Stimulated activated CD4-positive, alpha-beta T cell treated with anti-CD3 and anti-CD28 coated beads, TNF-alpha, amount 100 ng/mL, for 4 hours (primary cell): ENCODE measurements at places on chromosomes 3 and 15.

- DNase-seq = no peak
Measured at GRCh38 chr15:29864501-29864900, 42.2 kb upstream of the TJP1 start.

- no peak for DNase-seq
Measured at GRCh38 chr3:101828691-101829436, 20.4 kb upstream of the NFKBIZ start.

GRCh38 chr3:194301730-194302129 is 49.4 kb downstream of the CPN2 start:
- DNase-seq = no peak

GRCh38 chr3:47406762-47407149 is 25.9 kb downstream of the PTPN23 start:
- DNase-seq = no peak

GRCh38 chr3:152219216-152219615 is 49.5 kb upstream of the MBNL1 start:
- DNase-seq = no peak

- DNase-seq = no peak
Measured at GRCh38 chr3:12764171-12764776, 5.2 kb upstream of the TMEM40 start.

DNA sequence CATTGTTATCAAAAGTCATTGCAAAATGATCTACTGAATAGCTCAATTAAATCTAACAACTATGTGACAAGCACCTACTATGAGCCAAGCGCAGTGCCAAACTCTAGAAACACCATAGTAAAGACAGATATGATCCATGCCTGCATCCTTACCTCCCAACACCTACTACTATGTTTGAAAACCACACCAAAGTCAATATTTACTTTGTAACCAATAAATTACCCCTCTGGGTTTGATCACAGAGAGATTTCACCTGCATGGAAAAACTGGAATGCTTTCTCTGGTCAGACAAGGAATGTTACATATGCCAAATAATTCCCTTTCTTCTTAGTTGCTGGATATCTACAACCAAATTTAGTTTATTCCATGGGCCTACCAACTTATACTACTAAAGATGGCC is 422.2 kb downstream of the FHIT start:
- DNase-seq = no peak

GRCh38 chr15:80228959-80229610 is 22.9 kb downstream of the CTXND1 start:
- no peak for DNase-seq

DNA sequence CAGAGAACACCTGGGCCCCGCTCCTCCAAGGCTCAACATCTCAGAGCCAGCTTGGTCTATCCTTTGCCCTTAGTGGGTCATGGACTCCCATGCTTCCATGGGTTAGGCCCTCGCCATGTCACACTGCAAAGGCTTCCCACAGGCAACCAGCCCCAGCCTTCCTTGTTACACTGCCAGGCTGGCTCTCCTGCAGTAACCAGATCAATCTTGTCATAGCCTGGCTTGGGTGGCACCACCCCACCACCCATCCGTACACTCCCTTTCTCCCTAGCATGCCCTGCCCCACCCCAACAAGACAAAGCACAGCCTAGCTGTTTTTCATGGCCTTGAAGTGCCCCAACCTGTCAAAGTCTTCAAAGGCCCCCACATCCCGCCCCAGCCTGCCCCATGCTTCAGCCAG is 30.5 kb downstream of the CA12 start:
- DNase-seq = no peak

DNA sequence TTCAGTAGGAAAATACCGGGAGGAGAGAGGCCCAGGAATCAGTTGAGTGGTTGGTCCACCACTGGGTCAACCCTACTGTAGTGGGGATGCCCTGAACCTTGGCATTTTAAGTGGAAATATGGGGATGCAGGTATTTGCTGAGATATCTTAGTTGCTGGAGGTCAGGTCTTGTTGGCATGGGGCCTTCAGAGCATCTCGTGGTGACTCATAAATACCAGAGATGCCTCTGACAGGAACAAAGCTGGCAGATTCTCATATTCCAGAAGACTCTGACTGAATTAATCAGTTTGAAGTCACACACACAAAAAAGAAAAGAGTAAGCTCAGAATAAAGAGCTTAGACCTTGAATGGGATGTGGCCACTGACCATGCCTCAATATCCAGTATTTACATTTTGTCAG is 91.6 kb downstream of the CACNA2D3 start:
- no peak for DNase-seq

- no peak for DNase-seq
Measured at GRCh38 chr3:43024181-43024885, 45.2 kb downstream of the GASK1A start.

DNA sequence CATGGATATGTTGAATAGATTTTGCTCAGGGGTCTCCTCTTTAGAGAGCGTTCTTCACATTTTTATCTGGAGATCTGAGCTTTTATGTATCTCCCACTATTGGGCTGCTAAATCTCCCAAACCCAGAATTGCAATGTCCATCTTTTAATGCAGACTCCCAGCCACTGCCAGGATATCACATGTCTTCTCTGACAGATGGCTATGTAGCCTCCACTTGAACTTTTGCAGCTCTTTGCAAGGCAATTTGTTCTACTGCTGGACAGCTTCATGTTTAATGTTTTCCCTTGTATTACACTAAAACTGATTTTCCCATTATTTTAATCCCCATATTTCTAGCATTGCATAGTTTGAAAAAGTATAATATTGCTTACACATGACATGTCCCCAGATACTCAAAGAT is 177.2 kb downstream of the LPP start:
- no peak for DNase-seq

DNA sequence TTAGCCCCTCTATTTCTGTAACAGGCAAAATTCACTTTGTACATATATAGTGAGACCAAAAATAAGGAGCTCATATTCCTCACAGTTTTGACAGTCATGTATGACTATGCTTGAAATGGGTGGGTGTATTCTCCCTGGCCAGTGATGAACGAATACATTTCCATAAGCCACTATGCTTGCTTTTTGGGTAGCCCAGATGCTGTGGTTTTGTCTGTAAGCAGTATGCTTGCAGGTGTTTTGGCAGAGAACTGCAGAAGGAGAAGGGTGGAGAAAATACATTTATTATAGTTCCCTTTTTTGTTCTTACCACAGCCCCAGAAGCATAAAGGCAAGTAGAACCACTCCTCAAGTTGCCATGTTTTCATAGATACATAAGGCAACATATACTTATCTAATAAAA is 131.2 kb downstream of the RBMS3 start:
- no peak for DNase-seq

DNA sequence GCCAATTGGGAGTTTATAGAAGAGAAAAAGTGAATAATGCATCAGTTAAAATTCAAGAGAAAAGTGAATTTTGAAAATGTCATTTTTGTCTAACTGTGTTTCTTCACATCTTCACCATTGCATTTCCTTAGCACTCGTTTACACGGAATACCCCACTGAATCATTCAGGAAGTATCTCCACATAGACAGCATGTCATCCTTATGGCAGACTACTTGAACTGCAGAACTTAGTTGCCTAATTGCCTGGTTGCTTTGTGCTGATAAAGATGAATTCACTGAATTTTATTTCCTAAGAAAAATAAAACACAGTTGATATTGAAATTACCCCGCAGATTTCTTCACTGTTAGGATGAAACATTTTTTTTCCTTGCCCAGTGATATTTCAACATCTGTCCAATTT is 627.1 kb downstream of the ROBO1 start:
- DNase-seq = no peak
